ENCODE measurements at places on chromosomes 4 and X.

GRCh38 chr4:10413177-10413576 lies 44.0 kb downstream of the ZNF518B start:
- DNase-seq: no peak

- DNase-seq: no peak
Measured at GRCh38 chr4:146033149-146033548, 94.5 kb upstream of the ZNF827 start.

DNA sequence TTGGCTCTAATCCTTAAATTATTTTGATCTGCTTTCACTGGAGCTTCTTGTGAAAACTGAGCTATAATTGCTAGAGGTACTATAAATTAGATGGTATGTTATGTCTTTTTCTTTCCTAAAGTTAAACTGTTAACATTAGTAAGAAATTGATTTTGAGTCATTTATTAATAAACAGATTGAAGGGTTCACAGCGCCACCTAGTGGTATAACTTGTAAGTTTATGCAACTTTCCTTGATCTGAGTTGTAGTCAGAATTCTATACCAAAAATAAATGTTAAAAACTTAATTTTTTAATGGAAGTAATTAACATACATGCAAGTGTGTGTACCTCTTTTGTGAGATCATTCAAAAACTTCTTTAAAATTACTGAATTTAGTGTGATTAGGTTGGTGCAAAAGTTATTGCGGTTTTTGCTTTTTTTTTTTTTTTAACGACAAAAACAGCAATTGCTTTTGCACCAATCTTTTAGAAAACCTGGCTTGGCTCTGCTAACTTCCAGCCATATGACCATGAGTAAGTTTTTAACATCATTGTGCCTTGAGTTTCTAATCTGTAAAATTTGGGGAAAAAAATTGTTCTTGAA lies 151.5 kb downstream of the CENPC start:
- DNase-seq: no peak

DNA sequence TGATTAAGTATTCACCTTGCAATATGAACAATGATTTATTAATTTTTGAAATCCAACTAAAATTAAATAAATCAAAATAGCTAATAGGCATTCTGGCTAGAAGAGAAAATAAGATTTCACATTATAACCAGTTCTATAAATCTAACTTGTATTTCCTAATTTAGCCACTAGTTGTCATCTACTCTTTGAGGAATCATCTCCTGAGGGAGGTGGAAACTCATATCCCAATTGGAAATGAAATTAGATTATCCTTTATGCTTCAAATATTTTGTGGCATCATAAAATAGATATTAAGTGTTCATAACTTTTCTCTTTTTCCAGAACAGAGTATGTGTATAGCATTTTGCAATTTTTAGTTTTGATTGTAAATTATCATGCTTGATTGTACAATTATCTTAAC lies 558.5 kb upstream of the DIAPH2 start:
- no peak for DNase-seq

- DNase-seq: no peak
Measured at GRCh38 chr4:124703154-124703553, 9.4 kb downstream of the ANKRD50 start.

DNA sequence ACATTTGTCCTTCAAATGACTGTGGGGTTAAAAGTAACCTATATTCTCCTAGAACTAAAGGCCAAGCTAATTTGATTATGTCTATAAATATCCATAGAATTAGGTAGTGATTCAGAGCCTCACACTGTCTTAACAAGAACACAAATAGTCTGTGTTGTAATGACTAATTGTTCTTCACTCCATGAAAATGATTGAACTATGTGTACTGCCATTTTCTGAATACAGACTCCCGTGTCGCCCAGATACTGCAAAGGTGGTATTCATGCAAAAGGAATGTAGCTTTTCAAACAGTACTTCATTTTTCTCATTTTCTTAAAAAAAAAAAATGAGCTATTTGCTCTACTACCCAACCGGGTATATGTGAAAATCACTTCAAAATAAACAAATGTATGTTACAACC lies 11.3 kb upstream of the PHKA2 start:
- DNase-seq: no peak

GRCh38 chrX:112078606-112079005 lies 4.0 kb downstream of the TRPC5 start:
- DNase-seq: no peak

DNA sequence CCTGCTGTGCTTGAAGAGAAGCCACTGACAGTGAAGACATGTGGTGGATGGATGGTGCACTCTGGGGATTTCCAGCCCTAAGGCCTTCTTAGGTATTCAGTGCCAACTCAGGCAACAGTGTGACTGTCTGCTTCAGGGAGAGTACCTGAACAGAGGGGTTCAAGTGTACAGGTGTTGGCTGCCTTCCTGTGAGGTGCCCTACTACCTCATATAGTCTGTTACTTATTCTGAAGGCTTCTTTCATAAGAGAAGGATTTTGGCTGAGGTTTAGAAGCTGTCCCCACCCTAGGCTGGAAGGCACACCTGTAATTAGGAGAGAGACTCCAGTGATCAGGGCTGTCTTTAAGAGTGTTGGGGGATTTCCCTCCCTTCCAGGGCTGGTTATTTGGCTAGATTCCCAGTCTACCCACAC lies 1.8 kb downstream of the FTHL17 start:
- no peak for DNase-seq

DNA sequence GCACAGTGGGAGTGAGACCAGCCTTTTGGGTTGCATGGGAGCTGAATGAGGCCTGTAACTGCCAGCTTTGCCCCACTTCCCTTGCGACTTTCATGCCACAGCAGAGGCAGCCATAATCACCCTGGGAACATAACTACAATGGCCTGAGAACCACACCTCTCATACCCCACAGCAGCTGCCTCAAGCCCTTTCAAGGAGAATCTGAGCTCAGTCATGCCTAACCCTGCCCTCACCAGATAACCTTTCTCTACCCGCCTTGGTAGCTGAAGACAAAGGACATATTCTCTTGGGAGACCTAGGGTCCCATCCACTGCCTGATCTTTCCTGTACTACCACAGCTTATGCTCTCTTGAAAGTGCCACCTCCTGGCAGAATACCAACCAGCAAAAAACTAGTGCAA lies 599.9 kb upstream of the IGFBP7 start:
- DNase-seq: no peak

GRCh38 chr4:152458801-152459302 lies 77.0 kb downstream of the FBXW7 start:
- DNase-seq: no peak

GRCh38 chr4:106677213-106677612 lies 308.6 kb upstream of the GIMD1 start:
- no peak for DNase-seq

DNA sequence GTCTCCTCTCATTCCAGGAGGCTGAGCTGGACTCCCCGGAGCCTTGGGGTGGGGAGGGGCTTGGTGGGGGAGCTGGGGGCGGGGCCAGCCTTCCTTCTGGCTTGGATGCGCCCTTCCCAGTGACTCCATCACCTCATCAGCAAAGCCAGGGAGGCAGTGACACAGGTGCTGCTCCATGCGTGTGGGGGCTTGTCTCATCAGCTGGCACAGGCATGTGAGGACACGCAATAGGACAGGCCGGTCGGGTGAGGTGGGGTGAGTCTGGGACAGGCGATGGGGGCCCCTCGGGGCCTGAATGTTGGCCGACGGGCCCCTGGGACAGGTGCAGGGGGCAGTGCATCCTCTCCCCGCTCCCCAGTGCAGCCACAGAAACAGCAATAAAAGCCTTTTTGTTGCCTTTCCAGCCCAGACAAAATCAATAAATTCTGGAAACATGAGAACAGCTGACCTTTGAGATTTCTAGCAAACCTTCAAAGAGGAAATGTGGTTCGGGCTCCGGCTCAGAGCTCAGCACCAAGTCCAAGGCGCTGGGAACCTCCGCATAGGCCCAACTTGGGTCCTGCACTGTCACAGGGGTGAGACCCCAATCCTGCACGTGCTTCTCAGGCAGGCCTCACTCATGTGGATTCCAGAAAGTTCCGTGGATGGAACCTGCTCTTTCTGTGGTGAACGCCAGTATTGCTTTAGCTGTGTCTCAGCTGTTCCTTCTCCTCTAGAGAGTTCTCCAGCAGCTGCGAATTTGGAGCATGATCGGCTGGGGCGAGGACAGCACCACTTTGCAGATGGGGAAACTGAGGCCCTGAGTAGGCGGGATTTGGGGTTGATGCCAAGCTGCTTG lies 18.5 kb downstream of the ADRA2C start:
- no peak for DNase-seq

DNA sequence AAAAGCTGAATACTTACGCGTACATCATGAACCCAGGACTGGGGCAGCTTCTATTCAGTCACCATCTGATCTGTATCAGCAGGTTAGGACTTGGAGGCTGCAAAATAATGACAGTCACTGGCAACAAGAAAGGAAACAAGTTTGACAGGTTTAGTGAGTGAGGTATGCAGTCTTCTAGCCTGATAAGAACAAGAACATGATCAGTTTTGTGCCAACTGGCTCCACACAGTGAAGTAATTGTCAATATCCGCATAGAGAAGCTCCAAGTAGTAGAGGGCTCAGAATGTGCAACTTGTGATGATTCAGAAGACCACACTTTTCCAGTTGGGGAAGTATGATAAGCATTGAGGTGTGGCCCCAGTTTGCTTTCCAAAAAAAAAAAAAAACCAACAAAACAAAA lies at the start of gene TMPRSS11F:
Gene TMPRSS11F, minus strand, starts transcription at position 77 of the 400 bp plus-strand sequence. Its CDS starts 49 bp downstream, at position 28.
- DNase-seq: no peak

DNA sequence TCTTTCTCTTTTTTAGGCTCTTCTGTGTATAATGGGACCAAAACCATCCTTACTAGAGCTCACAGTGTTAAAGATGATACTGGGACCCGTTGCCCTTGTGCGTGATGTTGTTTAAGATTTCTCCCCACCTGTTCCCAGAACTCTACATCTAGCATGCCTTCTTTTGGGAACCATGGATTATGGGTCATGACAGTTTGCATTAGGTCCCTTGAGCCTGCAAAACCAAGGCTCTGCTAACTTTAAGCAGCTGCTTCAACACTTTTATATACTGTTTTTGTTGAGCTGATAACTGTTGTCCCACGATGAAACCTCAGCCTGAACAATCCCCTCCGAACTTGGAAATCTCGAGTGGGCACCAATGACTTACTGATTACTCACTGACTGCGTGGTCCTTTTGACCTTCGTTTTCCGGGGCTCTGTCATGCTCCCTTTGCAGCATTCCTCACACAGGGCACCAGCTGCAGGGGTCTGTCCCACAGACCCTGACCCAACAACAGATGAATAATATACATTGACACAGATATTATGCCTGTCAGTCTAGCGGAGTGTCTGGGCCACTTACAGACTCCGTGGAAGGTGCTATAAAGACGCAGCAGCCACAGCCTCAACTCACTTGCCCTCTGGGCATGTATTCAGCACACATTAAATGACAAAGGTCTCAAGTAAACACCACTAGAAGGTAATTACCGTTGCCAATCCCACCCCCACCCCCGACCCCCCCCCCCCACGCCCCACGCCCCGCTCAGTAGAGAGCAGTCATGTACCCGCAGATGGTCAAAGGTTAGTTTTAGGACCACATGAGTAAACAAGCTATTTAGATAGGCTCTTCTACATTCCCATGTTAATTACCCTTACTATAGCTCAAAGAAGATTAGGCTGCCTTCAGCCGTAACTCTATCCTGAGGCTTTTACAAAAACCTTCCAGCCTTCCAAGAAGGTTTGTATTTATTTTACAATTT lies 162.0 kb upstream of the WDFY3 start:
- no peak for DNase-seq

DNA sequence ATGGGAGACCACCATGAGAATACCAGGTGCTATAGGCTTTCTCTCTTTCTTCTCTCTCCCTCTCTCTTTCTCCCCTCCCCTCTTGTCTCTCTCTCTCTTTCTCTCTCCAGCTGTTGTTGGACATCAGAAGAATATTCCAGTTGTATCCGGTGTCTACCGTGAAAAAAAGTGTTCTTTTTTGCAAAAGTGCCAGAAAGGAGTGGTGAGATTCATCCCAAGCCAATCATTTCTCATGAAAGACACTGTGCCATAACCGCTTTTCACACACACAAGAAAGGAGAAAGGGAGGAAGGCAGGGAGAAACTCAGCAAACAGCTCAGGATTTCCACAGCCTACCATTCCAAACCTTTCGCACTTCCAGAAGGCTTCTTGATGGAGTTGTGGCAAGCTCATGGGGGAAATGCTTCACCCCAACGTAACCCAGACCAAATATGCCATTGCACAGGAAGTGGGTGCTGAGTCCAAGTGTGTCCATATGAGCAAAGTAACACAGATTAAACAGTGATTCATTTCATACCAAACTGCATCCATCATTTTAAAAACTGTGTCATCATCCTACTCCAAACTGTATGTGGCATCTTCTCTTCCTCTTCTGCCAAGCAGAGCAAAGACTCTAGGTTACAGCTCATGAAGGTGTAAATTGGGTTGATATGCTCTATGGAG lies 224.0 kb downstream of the APBB2 start:
- no peak for DNase-seq

DNA sequence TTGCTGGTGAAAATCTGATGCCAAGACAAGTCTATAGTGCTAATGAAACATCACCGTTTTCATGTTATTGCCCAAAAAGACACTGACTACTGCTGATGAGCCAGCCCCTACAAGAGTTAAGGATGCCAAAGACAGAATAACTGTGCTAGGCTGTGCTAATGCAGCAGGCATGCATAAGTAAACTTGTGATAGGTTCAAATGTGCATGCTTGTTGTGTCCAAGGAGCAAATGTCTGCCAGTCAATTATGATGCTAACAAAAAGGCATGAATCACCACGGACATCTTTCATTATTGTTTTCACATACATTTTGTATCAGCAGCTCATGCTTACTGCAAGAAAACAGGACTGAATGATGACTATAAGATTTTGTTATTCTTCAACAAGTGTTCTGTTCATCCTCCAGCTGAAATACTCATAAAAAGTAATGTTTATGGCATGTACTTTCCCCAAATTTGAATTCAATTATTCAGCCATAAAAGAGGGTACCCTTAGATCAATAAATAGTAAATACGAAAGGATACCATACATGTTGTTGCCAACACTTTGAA lies 306.9 kb upstream of the ARSJ start:
- DNase-seq: no peak

DNA sequence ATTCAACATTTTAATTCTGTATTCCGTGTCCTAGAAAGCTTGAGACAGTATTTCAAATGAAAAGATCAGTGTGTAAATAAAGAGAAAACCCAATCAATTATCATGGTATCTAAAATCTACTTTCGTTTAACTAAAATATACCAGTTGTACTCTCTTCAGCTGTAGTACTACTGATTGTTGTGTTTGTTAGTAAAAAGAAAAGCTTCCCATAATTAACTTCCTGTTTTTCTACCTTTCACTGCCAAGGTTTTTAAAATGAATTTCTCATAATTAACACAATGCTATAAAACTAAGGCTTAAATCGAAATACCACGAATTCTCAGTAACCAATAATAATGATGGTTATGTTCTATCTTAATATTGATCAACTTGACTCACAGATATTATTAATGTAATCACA lies 37.4 kb downstream of the PPP3CA start:
- no peak for DNase-seq

GRCh38 chr4:1171311-1172227 lies 814 bp downstream of the SPON2 start:
- DNase-seq: no peak

GRCh38 chrX:107537815-107538214 lies 88.4 kb downstream of the FRMPD3 start:
- DNase-seq: no peak

DNA sequence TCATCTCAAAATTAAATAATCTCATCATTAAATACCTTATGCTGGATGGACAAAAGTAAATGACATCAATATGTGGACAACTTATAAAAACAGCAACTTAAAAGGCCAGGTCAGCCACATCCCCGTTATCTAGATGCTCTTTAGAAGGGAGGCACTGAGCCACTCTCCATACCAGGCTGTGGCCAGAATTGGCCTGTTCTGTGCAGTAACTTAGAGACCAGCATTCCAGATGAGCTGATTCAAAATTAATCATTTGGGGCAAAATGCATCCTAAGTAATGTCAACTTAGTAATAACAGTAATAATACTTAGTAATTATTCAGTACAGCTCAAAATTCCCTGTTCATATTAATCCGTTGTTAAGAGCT lies 373.6 kb downstream of the FBXW7 start:
- no peak for DNase-seq

Data from hypothalamus (tissue), 51 donors.